Stimulated activated CD8-positive, alpha-beta memory T cell treated with anti-CD3 and anti-CD28 coated beads, Interleukin-7, amount 100 ng/mL, for 48 hours (primary cell): ENCODE measurements at places on chromosomes 1 and 21.

DNA sequence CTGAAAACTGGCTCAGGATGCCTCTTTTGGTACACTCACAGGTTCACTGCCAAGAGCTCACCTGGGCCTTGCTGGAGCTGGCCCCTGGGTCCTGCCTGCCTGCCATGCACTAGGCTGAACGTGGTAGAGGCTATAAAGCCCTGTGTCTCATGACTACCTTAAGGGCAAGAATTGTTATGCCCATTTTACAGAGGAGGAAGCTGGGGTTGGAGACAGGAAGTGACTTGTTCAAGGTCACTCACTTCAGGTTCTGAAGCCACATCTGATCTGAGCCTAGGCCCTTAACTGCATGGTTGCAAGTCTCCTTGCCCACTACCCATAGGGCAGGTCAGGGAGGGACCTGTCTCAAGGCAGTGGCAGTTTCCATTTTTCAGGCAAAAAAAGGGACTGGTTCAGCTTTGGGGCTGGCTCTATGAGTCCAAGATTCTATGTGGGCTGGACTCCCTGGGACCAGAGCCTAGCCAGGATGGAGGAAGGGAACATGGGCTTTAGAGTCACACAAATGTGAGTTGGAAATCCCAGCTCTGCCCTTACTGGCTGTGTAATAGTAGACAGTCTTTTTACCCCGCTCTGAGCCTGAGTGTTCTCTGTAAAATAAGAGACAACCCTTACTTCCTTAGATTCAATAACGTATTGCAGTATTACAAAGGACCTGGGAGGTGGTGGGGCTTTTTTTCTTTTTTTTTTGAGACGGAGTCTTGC, 7.8 kb downstream of the STK40 start:
- DNase-seq = no peak

DNA sequence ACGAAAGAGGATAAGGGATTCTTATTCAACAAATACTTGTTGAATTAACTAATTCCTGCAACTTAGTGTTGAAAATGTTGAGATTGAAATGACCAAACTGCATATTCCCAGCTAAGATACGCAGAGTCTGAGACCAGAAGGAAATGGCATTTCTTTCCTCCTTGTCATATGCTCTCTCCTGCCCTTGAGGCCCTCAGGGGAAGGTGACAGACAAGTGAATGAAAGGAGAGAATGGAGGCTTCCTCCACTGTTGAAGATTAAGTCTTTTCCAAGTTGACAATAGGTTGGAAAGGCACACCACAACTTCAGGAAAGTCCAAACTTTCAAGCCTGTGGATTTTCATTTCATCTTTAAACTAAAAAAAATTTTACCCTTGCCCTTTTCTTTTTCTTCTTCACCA, 3.1 kb upstream of the ZNF697 start:
- DNase-seq = no peak

DNA sequence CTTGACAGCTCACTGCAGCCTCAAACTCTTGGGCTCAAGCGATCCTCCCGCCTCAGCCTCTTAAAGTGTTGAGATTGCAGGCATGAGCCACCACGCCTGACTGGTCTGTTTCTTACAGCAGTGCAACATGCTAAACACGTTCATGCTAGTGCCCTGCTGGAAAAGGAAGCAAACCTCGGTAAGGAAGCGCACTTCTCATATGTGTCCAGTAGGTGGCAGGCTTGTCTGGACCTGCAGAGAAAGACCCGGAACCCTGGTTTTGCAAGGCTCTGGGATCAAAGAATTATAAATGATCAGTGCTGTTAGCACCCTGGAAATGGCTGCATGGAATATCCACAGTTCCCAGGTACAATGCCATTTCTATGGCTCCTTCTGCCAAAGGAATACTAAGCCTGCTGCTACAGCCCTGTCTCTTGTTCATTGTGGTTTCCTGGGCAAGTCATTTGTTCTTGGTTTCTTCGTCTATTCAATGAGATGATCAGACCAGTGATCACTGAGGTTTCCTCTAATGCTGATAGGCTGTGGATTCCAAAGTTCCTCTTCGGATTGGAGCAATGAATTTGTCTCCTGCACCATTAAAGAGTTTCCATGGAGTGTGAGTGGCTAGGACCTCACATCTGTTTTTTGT, 15.9 kb downstream of the RNU5D-1 start:
- DNase-seq = no peak

DNA sequence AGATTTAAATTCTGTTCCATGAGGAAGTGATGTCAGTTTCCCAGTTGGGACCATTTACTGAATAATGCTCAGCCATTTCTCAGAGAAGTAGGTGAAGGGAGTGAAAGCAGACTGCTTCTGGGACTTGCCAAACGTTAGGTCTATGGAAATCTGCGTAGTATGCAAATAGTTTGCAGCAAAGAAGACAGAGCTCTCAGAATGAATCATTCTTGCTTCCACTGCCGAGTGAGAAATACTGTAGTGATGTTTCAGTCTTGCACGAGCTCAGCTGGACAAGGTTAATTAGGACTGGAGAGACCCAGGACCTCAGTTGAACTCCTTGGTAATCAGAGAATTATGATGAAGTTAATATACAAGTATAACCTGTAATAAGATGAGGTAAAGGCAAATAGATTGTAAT, 317.7 kb upstream of the DAB1 start:
- no peak for DNase-seq

- no peak for DNase-seq
Observed at GRCh38 chr1:57033222-57034001, 67.6 kb upstream of the C8B start.
